Stimulated activated CD8-positive, alpha-beta memory T cell treated with anti-CD3 and anti-CD28 coated beads, Interleukin-2, amount 100 ng/mL, for 1 hour (primary cell): ENCODE measurements at places on chromosomes 6 and 20.
A peak's percentile ranks its signal among the peaks of the same experiment; 100 is the strongest.

DNA sequence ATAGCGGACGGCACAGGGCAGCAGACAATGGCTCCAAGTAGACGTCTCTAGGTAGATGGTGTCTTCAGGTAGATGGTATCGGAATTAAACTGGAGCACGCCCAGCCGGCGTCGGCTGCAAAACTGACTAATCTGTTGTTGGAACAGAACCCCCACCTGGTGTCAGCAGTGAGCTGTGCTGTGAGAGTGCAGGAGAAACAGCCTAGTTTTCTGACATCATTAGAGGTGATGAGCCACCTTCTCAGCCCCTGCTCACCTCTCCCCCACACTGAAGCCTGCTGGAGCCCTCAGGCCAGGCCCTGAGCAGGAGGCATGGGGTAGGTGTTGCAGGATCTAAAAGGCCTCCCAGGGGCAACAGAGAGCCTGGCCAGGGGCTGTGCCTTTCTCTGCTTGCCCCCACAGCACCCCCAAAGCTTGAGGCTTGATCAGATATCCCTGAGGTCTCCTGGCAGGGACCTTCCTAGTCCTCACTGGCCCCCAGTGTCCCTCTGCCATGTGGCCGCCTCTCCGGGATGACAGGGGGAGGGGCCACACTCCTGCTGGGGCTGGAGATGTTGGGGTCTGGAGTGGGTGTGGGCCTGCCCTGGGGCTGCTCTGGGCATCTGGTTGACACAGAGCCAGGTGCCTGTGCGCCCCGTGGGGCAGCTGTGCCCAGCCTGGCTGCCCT, 6.9 kb upstream of the HELZ2 start:
- DNase-seq: peak; percentile 27

- no peak for DNase-seq
These were observed 80.9 kb upstream of the AFDN start for GRCh38 chr6:167745670-167746389.

- no peak for DNase-seq
These were observed 10.4 kb downstream of the PXT1 start for GRCh38 chr6:36432151-36432671.

DNA sequence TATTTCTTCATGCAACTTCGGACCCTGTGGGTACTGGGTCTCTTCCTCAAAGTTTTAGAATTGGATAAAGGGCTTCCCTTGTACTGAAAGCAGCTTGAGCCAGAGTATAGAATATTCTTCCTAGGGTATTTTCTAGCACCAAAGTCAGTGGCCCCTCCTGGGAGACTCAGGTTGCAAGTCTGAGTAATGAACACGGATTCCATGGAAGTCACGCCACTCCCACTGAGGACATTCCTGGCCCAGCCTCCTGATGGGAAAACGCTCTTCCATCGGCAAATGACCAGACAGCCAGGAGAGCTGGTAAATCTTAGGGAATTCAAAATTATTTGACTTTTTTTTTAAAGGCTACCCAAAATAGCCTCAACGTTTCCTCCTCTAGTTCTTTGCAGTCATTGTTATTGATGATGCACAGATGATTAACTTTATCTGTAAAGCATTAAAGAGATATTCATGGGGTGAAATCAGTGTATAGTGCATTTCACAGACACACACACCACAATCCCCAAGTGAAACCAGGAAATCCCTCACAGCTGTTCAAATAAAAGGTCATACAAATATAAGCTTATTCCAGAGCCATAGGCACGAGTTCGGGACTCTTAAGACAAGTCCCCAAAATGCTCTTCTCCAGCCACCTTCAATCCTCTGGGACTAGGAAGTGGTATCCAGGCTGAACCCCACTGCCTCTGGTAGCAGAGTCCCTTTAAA, 248.8 kb downstream of the SOD2 start:
- no peak for DNase-seq

- DNase-seq: no peak
These were observed 27.4 kb upstream of the HLA-G start for GRCh38 chr6:29800254-29800653.

- DNase-seq: no peak
These were observed 220.5 kb downstream of the TENT5A start for GRCh38 chr6:81531869-81532561.
